ENCODE measurements at places on chromosomes 4 and X.

DNA sequence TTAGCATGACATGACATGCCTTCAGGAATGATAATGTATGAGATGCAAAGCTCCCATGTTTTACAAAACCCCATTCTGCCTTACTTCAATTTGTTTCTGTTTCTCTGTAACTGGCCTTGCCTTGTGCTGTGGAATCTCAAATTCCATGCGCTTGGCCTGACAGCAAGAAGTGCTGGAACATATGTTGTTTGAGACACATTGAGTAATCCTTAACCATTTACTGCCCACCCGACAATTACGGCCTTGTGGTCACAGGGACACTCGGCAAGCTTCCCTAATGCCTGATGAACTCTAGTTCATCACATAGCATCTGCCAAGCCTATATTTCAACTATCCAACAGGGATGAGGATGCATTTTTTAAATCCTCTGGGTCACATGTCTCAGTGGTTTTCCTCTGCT, 226.4 kb upstream of the CASK start:
- DNase-seq, result no peak

DNA sequence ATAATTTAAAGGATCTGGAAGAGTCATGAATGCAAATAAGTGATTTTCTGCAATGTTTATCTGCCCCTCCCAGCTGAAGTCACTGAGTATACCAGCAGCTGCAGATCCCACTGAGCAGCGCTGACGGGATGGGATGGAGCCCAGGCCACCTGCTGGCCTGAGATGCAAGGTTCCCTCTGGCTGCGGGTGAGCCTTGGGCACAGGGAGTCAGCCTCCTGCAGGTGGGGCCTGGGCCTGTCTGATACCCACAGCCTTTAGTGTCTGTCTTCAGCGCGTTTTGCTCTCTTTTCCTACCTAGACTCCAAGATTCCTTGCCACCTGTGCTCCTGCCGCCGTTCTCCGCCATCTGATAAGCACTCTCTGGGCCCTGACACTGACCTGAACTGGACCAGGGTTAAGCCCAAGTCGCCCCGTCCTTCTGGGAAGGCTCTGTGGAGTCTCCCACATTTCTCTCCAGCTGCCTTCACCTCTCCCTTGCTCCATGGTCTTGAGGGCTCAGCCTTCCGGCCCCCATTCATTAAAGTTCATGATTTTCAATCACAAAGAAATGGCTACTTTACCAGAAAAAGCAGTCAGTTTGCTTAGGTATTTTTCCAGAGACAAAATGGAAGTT, 223.1 kb upstream of the FAT1 start:
- peak; percentile 44 for DNase-seq

DNA sequence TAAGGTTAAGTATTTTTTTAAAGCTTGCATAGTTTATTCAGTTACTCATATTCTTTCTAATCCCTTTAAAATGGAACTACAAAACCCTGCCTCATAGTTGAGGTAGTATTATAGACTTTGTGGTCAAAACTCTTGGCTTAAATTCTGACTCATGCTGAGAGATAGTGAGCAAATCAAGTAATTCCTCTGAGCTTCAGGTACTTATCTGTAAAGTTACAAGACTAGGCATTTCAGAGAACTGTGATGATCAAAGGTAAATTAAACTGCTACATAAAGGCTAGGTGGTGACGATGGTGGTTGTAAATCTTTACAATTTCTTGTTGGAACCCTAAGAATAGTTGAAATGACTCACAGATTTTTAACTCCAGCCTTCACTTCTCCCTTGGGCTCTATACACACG, 3.2 kb upstream of the CLOCK start:
- no peak for DNase-seq

- DNase-seq, result no peak
These were observed 201.1 kb downstream of the ARHGAP24 start for GRCh38 chr4:85676050-85676425.

GRCh38 chr4:102815981-102816380, 11.4 kb downstream of the UBE2D3 start:
- DNase-seq, result peak; percentile 7

GRCh38 chr4:26384380-26385057, 63.7 kb downstream of the RBPJ start:
- no peak for DNase-seq

DNA sequence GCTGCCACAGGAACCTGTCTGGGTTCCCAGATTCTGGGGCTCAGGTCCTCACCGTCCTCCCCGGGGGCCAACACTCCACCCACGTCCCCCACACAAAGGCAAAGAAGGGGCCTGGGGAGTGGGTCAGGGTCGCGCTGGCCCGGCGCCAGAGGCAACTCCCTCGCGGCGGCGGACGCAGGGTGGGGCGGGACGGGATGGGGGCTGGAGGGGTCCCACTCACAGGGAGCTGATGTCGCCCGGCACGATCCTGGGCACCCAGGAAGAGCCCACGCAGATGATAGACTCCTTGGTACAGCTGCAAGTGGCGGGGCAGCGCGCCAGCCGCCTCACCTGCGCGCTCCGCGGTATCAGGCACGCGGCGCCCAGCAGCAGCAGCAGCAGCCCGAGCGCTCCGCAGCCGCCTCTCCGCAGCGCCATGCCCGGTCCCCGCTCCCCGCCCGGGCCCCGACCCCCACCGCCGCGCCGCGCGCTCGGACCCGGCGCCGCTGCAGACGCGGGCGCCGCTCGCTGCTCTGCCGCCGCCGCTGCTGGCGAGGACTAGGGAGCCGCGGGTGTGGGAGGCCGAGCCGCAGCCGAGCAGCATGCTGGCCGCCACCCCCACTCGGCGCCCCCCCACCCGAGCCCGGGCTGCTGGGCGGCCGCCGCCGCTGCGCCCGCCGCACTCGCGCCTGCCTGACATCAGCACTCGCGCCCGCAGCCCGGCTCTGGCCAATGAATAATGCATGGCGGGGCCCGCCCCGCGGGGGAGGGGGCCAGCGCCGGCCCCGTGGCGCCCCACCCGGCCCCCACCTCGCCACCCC, at the start of gene LGI2:
Gene LGI2, minus strand, starts transcription at position 670 of the 800 bp plus-strand sequence. Its CDS starts 253 bp downstream, at position 417.
- DNase-seq, result peak; percentile 80

DNA sequence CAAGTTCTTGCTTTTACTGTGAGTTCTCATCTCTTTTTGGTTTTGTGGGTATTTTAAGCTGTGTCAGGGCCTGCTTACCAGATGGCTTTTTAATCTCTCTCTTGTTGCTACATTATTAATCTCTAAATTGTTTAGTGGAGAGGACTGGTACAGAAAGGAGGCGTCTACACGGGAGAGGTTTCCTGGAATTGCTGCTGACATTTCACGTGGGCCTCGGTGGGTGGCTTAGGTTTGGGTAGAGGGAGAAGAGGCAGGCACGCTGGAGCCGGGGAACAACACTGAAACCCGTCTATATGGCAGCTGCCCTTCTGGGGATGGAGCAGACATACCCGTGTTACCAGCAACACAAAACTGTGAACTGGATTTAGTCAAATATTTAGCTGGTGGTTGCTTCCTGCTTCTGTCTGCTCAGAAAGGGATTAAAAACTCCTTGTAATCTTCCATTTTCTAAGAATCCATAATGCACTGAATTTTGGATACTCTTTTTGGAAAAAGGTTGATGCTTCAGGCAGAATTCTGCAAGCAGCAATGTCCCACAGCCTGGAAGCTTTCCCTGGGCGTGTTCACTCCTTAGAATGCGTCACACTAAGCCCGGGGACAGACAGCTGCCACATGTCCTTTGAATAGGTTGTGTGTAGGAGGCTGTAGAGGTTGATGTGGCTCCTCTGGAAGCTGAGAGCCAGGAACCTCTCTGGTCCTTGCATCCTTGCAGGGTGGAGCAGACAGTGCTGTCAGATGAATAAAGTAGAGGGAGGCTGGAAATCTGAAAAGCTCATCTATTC, 199.8 kb upstream of the GATB start:
- DNase-seq, result no peak

DNA sequence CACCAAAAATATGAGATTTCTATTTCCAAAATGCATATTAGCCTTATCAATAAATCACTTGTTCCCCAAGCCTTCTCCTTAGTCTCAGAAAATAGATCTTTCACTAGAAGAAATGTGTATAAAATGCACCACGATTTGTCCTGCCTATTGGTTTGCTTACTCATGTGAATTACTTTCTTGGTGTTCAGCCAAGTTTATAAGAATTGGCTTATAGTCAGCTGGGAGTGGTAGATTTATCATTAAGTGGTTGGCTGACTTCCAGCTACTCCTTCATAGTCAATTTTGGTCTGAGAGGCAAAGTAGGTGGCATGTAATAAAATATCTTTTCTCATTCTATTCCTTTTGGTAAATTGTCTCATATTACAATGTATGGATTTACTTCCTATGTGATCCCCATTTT, 1.3 kb downstream of the SULT1E1 start:
- peak; percentile 9 for DNase-seq
